ENCODE measurements at places on chromosomes 12 and 14.

DNA sequence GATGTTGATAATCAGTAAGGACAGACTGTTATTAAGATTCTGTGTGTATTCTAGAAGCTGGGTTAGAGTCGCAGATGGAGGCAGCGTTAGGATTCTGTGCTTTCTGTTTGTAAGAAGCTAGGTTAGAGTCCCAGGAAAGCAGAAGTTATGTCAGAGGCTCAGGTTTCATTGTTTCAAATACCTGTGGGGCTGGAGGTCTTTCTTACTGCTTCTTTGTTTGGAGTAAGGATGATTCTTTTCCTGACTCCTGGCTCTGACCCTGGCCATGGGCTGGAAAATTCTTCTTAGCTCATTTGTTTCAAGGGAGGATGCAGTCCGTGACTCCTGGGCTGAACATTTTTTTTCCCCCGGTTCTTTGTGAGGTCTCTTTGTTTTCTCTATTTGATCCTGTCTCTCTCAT is 5.2 kb downstream of the MUCL1 start:
- no peak for DNase-seq

GRCh38 chr12:10291030-10291429 is 16.6 kb upstream of the KLRD1 start:
- no peak for DNase-seq

DNA sequence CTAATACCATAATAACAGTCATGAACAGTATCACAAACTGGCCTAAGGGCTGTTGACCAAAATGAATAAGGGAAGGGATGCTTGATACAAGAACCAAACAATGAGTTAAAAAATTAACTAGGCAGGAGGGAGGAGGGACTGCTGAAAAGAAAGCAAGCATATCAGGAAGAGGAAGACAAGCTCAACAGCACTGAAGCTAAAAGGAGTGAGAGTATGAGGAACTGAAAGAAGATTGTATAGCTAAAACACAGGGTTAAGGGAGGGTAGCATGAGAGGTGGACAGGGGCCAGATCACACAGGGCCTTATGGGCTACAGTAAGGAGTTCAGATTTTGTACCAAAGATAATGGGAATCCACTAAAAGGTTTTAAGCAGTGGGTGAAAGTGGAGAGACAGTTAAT is 34.1 kb downstream of the ITGA7 start:
- no peak for DNase-seq

GRCh38 chr14:54775486-54776140 is 127.0 kb downstream of the GCH1 start:
- DNase-seq, result no peak

DNA sequence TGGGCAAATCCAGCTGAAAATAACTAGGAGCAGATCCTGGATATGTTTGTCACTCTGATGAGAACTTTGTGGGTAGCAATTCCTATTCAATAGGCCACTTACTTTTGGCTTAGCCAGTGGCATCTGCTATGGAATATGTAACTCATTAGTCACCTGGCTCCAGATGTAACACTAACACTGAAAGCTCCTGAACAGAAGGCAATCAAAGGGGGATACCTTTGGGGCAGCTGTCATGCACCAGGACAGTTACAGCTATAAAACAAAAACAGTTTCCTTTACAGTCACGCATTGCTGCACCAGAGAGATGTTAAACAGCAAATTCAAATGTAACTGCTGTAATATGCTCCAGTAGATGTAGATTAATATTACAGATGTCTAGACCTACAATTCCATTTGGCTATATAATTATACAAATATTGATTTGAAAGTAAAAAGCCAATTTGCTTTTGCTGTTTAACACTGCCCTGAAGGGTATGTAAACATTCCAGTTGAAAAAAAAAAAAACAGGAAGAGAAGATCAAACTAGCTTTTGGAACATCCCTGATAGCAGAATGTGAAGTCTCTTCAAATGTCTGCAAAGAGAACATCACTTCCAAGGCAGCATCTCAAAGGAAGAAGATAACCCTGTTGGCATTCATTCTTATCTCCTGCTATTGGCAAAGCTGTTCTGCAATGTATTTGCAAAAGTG is 18.4 kb downstream of the RACGAP1 start:
- peak; percentile 14 for DNase-seq

- DNase-seq, result peak; percentile 15
Measured at GRCh38 chr12:102474438-102475064, 5.8 kb downstream of the IGF1 start.

DNA sequence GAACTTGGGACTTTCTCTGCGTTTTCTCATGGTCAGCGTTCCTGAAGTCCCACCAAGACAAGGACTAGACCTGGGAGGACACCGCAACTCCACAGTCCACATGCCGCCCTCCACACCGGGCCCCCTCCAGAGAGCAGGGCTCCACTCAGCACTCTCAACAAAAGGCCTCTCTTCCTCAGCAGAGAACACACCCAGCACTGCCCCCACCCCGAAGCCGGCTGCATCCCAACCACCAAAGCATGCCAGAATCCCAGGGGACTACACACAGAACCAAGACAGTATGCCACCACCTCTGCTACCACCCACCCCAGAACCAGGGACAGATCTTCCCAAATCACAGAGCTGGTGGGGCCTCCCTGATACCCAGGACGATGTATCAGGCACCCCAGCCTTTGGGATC is 88.3 kb downstream of the BCL11B start:
- DNase-seq, result no peak

GRCh38 chr12:123890536-123890902 is 82.1 kb downstream of the CCDC92 start:
- no peak for DNase-seq

DNA sequence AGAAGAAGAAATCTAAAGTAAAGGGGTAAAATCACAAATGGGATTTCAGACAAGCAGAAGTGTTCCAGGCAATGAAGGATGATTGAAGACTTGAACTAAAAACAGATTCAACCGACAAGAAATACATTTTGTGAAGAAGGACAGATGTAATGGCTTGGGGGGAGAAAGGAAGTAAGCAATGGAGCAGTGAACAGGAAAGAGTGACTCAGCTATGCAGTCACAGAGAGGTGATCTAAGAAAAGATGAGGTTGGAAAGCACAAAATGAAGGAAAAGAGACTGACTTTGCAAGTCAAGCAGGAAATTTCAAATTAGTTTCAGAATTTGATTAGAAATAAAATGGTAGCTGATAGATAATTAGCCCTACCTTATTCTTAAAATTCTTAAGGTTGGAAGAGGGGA is 66.5 kb downstream of the PUS7L start:
- DNase-seq, result peak; percentile 65

DNA sequence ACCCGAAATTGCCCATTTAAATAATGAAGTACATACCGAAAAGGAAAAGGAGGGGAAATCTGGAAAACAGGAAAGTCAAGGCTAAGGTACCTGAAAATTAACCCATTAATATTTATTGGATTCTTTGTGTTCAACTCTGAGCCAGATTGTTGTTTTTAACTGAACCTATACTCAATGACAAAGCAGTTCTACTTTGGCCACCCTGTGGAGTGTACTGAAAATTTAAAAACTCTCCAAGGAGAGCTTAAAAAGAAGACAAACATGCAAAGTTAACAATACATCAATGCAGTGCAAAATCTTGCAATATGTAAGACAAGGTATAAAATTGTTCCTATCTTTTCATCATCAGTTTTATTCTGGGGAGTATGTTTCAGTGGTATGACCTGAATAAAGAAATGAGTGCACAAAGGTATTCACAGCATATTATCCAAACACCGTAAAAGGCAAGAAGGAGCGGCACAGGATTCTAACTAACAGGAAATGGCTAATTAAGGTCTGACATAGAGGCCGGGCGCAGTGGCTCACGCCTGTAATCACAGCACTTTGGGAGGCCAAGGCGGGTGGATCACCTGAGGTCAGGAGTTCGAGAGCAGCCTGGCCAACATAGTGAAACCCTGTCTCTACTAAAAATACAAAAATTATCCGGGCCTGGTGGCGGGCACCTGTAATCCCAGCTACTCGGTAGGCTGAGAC is 1.7 kb downstream of the USP44 start:
- DNase-seq, result no peak

DNA sequence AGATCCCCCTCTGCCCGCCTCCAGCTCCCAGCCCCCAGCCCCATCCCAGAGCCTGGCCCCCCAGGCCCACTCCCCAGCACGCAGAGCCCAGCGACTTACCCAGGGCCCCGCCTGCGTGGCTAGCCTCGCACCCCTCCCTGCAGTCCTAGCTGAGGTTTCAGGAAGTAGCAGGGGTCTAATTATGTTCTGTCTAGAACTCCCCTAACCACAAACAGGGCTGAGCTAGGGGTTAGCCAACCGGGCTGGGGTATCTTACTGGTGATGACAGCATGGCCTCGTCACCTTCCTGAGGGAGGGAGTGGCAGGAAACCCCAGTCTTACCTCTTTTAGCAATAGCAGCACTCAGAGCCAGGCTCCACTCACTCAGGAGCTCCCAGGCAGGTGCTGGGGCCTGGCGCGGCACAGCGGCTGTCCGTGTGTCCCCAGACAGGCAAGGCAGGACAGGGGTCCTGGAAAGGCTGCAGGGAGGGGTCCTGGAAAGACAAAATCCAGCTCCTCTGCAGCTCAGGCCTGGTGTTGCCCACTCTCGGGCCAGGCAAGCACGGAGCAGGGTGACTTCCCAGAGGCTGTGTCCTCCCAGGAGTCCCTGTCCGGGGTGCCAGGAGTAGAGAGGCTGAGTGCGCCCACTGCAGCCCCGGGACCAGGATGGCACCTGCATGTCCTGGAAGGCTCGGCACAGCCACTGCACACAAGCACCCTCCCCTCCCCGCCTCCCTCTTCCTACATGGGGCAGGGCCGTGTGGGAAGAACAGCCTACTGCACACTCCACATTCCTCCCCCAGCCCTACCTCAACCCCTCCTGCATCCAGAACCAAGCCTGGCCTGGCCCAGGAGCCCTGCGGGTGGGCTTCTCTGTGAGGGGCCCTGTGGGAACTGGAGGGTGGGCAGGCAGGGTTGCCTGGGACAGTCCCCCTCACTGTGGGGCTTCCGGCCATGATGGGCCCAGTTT is at the start of gene GPR132:
GPR132 (minus strand) TSS at position 151 of the 949 bp plus-strand sequence. CDS start 10,010 bp downstream, outside the sequence.
- no peak for DNase-seq

DNA sequence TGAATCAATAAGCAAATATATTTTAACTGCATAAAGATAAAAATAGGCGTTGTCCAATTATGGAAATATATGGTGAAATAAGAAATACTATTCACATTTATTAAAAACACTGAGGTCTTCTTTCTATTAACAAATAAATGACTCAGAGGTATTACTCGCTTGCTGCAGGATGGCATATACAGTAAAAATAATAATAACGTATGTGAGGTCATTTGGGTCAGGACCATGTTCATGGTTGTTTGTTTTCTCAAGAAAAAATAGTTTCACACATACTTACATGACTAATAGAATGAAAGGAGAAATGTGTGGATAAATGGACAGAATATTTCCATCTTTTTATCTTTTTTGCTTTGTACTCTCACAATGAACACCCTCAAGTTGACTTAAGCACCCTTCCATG is 46.5 kb upstream of the RTL1 start:
- peak; percentile 38 for DNase-seq

DNA sequence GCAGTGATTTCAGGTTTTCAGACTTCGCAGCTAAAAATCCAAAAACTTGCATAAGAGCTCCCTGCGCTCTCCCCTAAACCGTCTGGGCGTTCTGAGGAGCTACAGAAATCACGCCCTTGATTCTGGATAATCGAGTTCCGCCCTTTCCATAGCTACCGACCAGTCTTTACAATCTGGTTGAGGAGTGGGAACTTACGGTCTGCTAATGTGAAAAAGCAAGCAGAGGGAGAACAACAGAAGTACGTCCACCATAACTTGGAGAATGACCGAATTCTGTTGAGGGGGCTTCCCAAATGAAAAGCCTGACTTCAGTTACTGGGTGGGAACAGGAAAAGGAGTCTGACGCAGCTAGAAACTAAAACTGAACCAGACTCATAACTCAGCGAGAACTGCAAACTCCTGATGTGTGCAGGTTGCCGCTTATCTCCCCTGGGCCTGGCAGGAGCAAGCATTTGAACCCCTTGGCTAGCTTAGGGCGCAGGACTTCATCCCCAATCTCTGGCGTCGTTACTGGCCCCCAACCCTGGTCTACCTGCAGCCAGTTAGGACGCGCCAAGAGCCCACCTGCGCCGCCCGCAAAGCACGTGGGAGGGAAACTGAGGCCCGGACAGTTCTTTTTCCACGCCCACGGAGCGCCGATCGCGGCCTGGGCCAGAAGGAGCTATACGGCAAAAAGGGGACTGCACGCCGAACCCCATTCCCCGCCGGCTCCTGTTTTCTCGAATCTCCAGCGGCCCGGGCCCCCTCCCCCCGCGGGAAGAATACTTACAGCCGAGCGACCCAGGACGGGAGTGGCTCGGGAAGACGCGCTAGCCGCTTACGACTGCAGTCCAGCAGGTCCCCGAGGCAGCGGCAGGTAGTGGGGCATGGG is 838 bp downstream of the LRIG3 start:
- DNase-seq, result peak; percentile 71

DNA sequence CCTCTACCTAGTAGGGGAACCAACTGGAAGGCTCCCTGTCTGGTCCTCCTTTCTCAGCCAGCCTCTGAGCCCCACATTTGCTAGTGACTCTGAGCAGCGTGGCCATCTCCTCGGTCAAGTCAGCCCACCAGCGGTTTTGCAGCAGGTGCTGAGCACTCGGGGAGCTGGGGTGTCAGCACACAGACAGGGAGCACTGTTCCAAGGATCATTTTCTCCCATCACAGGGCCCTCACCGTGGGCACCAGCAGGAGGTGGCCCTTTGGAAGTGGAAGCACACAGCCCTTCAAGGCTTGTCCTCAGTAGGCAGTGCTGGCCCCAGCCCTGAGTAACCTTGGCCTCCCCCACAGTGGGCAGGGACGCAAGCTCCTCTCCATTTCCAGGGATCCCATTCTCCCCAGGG is 24.1 kb upstream of the EML1 start:
- no peak for DNase-seq

DNA sequence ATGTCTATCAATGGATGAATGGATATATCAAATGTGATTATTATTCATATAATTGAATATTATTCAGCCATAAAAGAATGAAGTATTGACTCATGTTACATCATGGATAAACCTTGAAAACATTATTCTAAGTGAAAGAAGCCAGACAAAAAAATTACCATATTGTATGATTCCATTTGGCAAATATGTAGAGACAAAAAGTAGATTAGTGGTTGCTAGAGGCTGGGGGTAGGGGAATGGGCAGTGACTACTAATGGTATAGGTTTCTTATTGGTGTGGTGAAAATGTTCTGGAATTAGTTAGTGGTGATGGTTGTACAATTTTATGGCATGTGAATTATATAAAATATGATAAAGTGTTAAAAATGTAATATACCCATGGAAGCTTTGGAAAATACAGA is 31.8 kb upstream of the GNS start:
- no peak for DNase-seq

- DNase-seq, result peak; percentile 36
Measured at GRCh38 chr12:74412606-74413230, 124.9 kb upstream of the ATXN7L3B start.

DNA sequence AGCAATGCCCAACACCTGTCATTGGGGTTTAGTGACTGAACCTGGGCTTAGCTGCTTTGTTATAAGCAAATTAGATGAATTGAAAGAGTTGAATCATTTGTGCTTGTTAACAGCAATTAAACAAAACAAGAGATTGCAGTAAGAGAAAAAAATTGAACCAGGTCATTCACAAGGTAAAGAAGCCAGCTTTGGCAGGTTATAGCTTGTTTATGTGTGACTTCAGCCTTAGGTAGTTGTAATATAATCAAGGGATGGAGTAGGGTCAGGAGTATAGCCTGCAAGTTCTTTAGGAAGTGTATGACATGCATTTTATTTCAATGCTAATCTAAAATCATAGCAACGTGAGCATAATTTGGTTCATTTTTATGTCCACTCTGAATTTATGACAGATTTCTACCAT is 63.4 kb upstream of the PLEKHG3 start:
- no peak for DNase-seq

- peak; percentile 38 for DNase-seq
Measured at GRCh38 chr12:67354966-67355365, 85.8 kb downstream of the CAND1 start.
